Heart right ventricle (tissue), 16 donors: ENCODE measurements at places on chromosomes 4 and X. TPM values are rescaled to one million over a fixed set of nuclear protein-coding genes. Genes with fewer than 3 reads are reported as not detected.

ERAS gene
- total RNA-seq = not detected

DNA sequence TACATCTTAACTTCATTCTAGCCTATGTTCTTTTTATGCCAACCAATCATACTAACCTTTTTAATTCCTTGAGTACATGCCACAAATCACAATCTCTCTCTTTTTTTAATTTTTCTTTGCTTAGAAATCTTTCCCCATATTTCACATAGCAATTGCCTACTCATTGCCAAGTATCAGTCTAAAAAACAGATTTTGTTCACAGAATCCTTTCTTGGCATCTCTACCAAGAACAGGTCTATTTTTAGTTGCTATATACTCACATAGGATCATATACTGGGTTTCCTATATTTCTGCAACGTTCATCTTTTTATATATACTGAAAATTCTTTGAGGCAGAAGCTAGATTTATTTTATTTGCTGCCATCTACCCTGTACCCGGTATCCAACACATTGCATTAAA lies 292.1 kb downstream of the GASK1B start:
- DNase-seq = no peak

DNA sequence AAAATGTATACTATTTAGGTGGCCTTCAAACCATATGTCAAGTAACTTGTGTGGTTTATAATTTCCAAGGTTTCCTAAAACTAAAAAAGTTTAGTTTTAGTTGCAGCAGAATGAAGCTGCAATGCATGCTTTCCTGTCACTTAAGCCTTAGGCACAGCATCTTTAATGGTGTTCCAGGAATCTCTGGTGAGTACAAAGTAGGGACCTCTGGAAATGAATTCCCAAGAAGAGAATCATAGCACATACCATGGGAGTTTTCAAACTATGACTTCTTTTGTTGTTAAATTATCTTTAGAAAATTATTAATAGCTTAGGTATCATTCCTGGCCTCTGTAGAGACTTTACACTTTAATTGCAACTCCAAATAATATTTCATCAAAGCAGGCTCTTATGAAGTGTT lies 1005.9 kb upstream of the PABPC4L start:
- no peak for DNase-seq

GRCh38 chrX:72621163-72621562 lies 48.5 kb upstream of the HDAC8 start:
- no peak for DNase-seq

DNA sequence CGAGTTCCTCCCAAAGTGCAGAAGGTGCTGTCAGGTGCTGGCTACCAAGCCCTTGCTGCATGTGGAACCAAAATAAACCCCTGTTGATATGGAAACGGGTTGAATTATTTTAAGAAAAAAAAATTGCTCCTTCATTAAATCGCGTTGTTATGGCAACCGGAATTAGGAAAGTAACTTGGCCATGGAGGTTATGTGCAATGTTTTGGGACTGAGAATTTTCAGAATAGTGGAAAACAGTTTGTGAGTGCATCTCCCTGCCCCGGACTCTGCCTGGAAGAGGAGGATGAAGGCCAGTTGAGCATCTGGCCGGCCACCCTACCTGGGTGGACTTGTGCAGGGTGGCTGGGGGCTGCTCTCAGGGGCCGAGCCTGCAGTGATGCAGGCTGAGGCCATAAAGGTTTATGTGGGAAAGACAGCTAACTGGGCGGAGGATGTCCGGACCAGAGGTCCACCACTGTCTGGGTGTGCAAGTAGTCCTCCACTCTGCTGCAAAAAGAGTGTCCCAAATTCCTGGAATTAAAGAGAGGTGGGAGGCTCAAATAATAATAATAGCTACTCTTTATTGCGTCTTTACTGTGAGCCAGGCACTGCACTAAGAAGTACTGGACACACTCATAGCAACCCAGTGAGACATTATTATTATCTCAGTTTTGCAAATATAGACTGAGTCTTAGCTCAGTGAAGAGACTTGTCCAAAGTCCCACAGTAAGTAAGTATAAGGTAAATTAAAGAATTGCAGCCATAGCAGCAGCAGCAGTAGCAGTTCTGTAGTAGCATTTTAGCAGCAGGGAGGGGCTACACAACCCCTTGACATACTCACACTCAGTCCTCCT lies 20.6 kb downstream of the RTL5 start:
- no peak for DNase-seq

- DNase-seq = no peak
These were observed 1251.0 kb downstream of the PCDH18 start for GRCh38 chr4:136281307-136281706.

BMX gene
- total RNA-seq = 1.6 TPM

HNRNPD gene
- total RNA-seq = 136 TPM

DNA sequence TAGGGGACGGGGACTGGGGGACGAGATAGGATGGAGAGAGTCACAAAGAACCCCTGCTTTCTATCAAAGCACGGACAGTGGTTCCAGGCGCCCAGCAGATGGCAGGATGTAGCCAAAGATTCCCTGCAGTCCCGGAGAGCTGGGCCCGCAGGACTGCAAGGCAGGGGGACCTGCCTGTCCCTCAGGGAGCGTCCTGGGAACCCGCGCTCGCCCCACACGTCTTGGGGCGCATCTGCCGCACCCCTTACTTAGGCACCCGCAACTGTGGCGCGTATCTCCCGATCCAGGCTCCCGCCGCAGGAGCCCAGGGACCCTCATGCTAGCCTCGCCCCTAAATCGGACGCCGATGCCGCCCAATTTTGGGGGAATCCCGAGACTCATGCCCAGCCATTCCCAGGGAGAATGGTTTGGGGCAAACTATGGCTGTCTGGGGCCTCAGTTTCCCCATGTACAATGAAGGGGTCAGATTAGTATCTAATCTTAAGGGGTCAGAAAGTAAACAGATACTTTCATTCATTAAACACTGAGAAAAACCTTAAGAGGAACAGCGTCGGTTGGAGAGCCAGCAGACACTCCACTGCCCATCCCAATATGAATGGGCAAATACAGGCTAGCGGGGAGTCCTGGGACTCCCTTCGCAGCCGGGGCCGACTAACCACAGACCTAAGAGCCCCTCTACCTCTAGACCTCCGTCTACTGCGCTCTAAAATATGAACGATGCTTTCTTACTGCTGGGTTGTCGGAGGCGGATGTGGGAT lies 581 bp upstream of the STK32B start:
- DNase-seq = peak; percentile 66

DNA sequence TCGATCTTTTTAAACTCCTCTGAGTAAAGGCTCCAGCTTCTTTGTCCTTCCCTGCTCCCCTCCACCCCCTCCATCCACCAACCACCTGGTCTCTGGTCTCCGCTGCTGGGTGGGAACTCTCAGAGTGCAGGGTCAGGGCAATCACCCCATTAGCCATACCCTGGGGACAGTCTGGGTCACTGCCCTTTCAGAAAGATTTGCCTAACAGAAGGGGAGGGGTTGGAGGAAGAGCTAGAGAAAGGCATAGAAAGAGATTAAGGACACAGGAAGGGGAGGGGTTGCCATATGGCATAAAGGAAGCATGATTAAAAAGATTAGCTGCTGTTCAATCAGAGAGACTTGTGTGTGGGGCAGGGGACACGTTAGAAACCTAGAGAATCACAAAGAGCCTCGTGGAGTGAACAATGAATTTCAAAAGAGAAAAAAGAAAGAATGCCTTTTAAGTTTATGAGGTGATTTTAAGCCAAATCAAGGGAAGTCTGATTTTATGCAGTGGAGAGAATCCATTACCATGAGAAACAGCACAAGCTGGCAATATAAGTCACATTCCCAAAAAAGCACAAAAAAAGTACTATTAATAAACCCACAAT lies 115.5 kb upstream of the ACSL4 start:
- DNase-seq = no peak

- DNase-seq = no peak
These were observed 150.4 kb upstream of the NOCT start for GRCh38 chr4:138864961-138865720.

AMBN gene
- total RNA-seq = not detected

CT45A3 gene
- total RNA-seq = not detected

GPR50 gene
- total RNA-seq = not detected

PPEF1 gene
- total RNA-seq = 0.45 TPM

- peak; percentile 42 for DNase-seq
These were observed 1.5 kb upstream of the NR3C2 start for GRCh38 chr4:148443512-148444295.

DNA sequence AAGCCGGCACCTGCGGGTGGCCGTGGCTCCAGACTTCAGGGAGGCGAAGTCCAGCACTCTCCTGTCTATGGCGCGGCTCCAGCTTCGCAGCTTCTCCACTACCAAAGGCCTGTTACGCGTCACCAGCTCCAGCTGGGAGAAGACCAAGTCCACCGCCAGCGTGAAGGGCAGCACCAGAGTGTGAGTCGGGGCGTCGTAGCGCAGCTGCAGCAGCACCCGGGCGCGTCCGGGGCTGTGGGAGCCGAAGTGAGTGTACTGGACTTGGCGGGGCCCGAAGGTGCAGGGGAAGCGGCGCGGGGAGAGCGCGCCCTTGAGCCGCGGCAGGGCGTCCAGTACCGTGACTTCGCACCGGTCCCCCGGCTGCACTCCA lies 444 bp downstream of the FREM3 start:
- no peak for DNase-seq

DNA sequence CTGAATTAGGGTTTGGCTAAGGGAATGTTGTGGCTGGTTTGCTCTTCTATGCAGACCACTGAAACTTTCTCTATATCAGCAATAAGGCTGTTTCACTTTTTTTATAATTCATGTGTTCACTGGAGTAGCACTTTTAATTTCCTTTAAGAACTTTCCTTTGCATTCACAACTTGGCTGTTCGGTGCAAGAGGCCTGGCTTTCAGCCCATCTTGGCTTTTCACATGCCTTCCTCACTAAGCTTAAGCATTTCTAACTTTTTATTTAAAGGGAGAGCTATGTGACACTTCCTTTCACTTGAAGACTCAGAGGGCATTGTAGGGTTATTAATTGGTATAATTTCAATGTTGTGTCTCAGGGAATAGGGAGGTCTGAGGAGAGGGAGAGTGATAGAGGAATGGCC lies 142.3 kb downstream of the SHROOM4 start:
- no peak for DNase-seq

- DNase-seq = no peak
These were observed 27.6 kb downstream of the HPGD start for GRCh38 chr4:174494726-174495125.

FGFBP2 gene
- total RNA-seq = 1.1 TPM

ESX1 gene
- total RNA-seq = not detected
